Cardiac septum (tissue), 1 donor: ENCODE measurements at places on chromosomes 3 and 15. TPM values are rescaled to one million over a fixed set of nuclear protein-coding genes. Genes with fewer than 3 reads are reported as not detected.

DNA sequence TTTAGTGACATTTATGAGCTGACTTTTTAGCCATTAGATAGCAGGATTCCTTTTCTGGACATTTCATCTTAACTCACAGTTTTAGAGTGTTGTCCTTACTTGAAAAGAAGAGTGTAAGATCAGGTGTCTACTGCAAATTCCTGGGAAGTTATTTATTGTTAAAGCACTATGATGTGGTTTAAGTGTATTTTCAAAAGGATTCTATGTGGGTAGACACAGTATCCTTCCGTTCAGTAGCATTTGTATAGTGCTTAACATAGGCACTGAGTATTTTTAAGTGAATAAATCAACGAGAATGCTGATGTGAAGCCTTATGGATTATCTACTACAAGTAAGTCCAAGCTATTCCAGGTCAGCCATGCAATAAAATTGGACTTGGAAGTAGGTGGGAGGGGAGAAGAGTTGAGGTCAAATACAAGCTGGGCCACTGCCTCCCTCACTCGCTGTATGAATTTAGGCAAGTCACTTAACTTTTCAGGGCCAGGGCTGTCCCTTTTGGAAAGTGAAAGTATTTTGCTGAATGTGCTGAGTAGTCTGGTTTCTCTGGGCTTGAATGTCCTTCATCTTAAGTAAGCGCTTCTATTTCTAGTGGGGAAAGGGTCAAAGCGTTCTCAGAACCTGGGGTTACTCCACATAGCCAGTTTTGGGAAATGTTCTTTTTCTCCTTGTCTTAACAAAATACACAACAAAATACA, 48.6 kb downstream of the GAP43 start:
- DNase-seq: no peak

GRCh38 chr15:26621816-26622215, 151.1 kb downstream of the GABRB3 start:
- DNase-seq: no peak

DNA sequence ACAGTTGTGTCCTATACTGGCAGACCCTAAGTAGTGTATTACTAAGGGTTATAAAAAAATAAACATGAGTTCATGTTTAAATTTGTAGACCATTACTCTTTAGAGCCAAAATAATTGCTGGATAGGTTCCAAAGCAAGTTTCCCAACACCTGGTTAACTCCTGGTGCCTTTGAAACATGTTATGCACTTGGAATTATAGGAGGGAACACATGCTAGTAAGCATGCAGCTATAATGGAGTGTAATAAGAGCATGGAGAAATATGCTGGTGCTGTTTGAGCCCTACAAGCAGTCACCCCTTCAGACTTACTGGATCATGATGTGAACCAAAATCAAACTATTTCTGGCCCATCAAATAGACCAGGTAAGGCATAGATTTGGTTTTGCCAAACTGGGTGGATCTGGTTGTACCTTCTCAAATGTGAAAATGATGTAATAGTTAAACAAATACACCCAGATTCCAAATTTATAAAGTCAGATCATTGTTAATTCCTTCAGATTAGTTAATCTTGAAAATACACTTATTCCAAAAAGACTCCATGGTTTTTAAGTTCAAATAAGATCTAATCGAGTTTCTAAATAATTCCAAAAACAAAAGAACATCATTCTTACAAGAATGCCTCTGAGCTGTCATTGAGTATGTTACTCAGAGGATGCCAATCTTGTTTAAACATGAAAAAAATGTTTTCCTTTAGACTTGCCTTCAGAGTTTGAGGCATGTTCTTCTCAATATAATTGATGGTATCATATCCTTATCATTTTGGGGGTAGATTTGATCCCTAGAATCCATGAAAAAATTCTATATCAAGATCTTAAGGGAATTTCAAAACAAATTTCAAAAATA, 69.3 kb downstream of the LRRC28 start:
- DNase-seq: no peak

The WDR5B gene
- 2.7 TPM for total RNA-seq

The ZNF654 gene
- 14.7 TPM for total RNA-seq

GRCh38 chr15:76996076-76996525, 1.2 kb downstream of the PSTPIP1 start:
- no peak for DNase-seq

GRCh38 chr3:142849148-142849547, 39.7 kb downstream of the PCOLCE2 start:
- DNase-seq: no peak
